ENCODE measurements at places on chromosomes 13 and 19. TPM values are rescaled to one million over a fixed set of nuclear protein-coding genes. Genes with fewer than 3 reads are reported as not detected.

GRCh38 chr19:5993201-5993600 is 15.3 kb upstream of the RANBP3 start:
- no peak for DNase-seq

DNA sequence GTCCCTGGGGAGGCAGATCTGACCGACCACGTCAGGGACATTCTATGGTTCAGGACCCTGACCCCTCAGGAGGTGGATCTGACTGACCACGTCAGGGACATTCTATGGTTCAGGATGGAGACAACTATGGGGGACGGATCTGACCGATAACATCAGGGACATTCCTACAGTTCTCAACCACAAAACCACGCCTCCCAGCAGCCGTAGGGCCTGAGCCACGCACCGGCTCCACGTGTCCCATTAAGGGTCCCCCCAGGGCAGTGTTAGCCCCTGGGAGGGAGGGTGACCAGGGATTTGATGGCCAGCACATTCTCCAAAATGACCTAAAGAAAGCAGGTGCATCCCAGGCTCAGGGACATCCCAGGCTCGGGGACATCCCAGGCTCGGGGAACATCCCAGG is 49.0 kb upstream of the C13orf46 start:
- no peak for DNase-seq

- no peak for DNase-seq
These were observed 100.5 kb upstream of the TEX29 start for GRCh38 chr13:111219950-111220349.

DNA sequence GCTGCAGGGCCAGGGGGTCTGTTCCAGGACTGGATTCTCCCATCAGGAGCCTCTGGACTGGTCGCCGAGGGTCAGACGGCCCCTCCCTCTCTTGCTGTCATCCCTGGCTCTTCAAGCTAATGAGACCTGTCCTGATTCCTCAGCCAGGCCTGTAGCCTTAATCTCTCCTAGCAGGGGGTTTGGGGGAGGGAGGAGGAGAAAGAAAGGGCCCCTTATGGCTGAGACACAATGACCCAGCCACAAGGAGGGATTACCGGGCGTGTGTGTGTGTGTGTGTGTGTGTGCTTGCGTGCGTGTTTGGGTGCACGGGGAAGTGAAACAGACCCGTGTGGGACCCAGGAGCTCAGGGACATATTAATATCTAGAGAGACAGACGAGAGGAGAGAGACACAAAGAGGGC is 1.9 kb upstream of the CRX start:
- DNase-seq = no peak

- DNase-seq = peak; percentile 65
These were observed 1.4 kb upstream of the RAVER1 start for GRCh38 chr19:10334588-10335351.

NXNL1 gene
- not detected for total RNA-seq

DNA sequence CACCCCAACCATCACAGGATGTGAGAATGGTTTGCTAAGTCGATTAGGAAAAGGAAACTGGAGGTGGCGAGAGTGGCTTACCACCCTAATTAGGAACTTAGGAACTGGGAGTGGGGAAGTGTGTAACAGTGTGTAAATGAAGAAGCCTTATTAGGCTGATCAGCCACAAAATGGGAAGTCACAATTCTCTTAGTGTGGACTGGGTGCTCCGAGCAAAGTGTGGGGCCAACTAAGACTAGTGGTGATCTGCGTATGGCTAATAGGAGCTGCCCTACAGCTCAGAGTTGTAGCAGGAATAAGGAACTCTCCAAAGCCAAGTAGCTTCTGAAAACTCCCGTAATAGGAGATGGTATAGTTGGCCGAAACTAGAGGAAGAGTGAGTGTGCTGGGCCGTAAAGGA is 7.6 kb downstream of the SIGLEC11 start:
- DNase-seq = no peak

- peak; percentile 76 for DNase-seq
These were observed 1.0 kb downstream of the FNDC3A start for GRCh38 chr13:48976576-48977285.

NCAN gene
- not detected for total RNA-seq

TJP3 gene
- 0.24 TPM for total RNA-seq

AXL gene
- total RNA-seq = 0.42 TPM
